ENCODE measurements at places on chromosomes 2 and 18.

DNA sequence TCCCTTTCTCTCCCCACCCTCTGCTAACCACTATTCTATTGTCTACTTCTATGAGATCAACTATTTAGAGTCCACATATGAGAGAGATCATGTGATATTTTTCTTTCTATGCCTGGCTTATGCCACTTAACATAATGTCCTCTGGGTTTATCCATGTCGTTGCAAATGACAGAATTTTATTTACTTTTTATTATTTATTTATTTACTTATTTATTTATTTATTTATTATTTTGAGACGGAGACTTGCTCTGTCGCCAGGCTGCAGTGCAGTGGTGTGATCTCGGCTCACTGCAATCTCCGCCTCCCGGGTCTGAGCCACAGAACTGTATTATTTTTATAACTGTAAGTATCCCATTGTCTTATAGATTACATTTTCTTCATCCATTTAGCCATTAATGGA lies 443.4 kb upstream of the CDH19 start:
- DNase-seq = no peak

- no peak for DNase-seq
Observed at GRCh38 chr2:86301009-86301408, 36.4 kb downstream of the REEP1 start.

DNA sequence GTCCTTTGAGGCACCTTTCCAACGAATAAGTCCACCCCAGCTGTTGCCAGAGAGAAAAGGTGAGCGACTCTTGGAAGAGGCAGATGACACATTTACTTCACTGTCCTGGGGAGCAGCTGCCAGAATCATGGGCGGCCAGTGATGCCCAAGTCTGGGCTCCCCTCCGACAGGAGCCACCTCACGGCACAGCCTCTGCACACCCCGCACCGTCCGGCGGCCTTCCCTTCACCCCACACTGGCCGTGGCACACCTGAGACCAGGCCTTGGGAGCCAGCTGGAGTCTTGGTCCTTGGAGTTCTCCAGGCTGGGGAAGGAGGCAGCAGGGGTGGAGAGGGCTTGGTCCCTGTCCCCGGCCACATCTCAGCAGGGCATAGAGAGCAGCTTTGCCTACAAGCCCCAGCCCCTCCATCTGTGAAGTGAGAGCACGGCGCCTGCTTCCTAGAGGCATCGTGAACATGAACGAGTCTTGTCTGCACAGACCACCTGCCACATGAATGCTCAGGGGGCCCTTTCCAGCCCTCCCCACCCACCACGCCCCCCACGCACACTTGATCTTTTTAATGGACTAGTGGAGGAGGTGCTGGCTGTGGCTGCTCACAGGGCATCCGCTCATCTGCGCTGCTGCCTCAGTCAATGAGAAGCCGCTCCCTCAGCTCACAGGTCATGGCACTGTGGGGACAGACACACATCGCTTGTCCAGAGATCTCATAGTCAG lies 400.2 kb upstream of the MYT1L start:
- DNase-seq = no peak

GRCh38 chr18:31977270-31977872 lies 34.4 kb upstream of the TRAPPC8 start:
- peak; percentile 8 for DNase-seq

GRCh38 chr2:59041139-59041538 lies 800.0 kb upstream of the FANCL start:
- no peak for DNase-seq

- DNase-seq = no peak
Observed at GRCh38 chr2:26515771-26516170, 37.8 kb upstream of the OTOF start.

- DNase-seq = no peak
Observed at GRCh38 chr2:100629309-100629708, 66.5 kb downstream of the PDCL3 start.

- DNase-seq = no peak
Observed at GRCh38 chr2:168969865-168970264, 61.3 kb downstream of the ABCB11 start.

GRCh38 chr18:34352385-34353163 lies 127.9 kb upstream of the NOL4 start:
- no peak for DNase-seq

DNA sequence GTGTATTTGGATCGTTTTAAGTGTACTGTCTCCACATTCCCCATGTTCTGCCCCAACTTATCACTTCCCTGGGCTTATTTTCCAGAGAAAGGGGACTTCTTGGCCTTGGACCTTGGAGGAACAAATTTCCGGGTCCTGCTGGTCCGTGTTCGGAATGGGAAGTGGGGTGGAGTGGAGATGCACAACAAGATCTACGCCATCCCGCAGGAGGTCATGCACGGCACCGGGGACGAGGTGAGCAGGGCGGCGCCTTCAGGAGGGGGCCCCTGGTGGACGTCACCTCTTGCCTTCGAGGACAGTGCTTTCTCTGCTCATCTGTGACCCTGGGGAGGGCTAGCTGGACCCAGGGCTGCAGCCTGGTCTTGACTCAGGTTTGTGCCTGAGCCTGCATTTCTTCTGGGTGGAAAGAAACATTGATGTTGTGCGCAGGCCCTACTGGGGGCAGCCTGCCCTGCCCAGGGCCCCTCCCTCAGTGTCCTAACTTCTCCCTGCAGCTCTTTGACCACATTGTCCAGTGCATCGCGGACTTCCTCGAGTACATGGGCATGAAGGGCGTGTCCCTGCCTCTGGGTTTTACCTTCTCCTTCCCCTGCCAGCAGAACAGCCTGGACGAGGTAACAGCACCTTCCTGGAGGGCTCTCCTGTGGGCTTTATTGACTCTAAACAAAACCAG lies 47.8 kb downstream of the HK2 start:
- no peak for DNase-seq

GRCh38 chr18:79931475-79931874 lies 20.0 kb downstream of the SLC66A2 start:
- no peak for DNase-seq

DNA sequence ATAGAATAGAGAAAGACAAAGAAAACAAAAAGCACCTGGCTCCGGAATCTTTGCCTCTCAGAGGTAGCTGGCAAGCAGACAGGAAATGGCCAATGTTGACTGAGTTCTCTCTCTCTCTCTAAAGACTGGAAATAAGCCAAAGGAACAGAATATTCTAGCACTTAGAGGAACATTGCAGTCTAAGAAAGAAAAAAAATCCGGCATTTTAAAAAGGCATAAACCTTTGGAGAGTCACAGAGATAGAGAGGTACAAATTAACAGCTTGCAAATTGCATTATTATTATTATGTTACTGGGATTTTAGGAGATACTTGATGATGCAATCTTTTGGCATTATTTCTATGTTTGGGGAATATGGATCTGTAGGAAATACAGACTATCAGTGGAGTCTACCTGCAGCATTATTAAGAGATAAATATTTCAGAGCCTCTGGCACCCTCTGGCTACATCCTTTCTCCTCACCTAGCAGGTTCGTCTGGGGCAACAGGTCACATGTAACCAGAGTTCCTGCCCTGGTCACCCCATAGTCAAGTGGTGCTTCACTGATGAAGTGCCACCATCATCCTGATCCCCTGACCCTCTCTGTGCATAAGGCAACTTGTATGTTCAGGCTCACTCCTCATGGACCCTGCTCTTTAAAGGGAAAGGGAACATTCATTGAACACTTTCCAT lies 318.9 kb upstream of the ACVR2A start:
- no peak for DNase-seq

GRCh38 chr2:241215421-241215820 lies 26.9 kb downstream of the ANO7 start:
- DNase-seq = no peak

DNA sequence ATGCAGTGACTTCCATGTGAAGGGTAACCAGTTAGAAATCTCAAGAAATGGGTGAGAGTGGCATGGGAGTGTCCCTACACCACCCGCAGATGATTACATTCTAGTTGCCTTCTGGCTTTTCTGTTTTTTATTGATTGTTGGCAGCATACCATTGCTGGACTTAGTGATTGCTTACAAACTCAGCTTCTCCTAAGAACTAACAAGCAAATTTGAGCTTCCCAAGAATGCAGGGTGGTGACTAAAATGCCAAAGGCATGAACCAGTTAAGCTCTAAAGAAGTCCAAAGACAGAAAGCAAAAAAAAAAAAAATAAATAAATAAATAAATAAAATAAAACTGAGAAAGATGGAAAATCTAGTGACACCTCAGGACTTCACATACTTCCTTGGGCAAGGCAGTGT lies 245.5 kb upstream of the PARD3B start:
- DNase-seq = no peak

DNA sequence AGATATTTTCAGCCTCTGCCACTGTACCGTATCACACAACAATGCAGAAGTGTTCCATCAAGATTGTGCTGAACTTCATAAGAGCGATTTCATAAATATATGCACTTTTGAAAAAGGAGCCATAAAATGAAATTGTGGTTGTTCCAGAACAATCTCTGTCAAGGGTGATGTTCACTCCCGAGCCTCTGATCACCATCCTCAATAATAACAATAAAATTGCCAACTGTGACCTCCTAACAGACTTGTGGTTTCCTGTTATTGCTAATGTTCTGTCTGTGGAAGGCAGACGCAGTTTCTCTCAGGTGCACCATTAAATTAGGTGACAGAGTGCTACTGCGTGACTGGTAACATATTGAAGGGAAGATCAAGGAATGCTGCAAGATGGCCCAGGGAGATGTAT lies 383.7 kb downstream of the SOCS6 start:
- DNase-seq = no peak

GRCh38 chr2:233544200-233544610 lies 22.4 kb downstream of the USP40 start:
- DNase-seq = no peak

DNA sequence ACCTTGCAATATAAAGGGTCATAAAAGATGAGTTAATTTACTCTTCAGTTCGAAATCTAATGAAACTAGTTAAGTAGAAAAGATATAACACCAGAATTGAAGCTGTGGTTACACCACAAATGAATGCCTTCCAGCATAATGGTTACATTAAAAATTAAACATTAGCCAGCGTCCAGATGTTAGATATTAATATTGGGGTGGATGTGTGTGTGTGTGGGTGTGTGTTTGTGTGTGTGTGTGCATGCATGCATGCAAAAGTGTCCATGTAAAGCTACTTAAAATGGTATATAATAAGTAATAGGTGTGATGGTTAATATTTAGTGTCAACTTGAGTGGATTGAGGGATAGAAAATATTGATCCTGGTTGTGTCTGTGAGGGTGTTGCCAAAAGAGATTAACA lies 170.4 kb upstream of the FN1 start:
- no peak for DNase-seq

- no peak for DNase-seq
Observed at GRCh38 chr2:219041252-219041651, at the start of gene CFAP65. TSS of gene CFAP65 (minus strand) at chr2:219041516. CDS start at chr2:219039048, 2,468 bp downstream.

DNA sequence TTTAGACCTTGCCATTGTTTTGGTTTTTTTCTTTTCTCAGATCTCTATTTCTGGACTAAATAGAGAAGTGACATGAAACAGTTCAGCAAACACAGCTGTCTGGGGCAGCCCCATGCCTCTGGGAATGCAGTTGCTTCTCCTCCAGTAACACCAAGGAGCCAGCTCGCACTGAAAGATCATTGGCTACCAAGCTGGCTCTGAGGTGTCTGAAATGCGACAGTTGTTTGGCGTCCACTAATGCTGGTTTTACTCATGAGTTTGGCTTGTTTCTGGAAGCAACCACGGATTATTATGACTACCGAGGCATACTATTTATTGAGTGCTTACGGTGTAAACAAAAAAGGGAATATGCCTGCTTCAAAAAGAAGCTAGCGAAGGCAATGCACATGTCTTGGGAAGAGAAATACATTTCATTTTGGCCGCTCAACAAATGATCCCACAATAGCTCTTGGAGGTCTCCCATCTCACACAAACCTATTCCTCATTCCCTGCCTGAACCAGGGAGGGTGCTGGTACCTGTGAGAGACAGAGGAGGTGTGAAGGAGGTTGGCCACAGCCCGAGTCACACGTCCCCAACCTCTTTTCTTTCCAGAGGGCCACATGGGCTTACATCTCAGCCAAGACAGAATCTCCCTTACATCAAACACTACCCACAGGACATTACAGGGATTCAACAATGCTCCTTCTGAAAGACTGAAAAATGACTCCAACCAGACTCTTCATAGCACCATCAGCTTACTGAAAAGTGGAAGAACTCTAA lies 37.5 kb upstream of the NEB start:
- no peak for DNase-seq

GRCh38 chr2:10253596-10254372 lies 48.9 kb upstream of the HPCAL1 start:
- DNase-seq = no peak

DNA sequence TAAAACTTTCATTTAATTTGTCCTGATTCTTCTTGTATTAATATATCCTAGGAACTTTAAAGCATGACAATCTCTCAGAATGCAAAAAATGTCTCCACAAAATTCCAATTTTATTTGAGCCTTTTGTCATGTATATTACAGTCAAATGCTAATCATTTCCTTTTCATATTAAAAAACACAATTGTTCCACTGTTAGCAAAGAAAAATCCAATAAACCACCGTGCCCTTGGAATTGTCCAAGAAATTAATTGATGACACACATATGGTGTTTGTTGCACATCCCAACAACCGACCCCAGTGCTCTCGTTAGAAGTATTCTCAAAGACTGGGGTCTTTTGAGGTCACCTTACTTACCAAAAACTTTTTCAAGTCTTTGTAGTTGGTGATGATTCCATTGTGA lies 28.1 kb downstream of the GFPT1 start:
- no peak for DNase-seq

DNA sequence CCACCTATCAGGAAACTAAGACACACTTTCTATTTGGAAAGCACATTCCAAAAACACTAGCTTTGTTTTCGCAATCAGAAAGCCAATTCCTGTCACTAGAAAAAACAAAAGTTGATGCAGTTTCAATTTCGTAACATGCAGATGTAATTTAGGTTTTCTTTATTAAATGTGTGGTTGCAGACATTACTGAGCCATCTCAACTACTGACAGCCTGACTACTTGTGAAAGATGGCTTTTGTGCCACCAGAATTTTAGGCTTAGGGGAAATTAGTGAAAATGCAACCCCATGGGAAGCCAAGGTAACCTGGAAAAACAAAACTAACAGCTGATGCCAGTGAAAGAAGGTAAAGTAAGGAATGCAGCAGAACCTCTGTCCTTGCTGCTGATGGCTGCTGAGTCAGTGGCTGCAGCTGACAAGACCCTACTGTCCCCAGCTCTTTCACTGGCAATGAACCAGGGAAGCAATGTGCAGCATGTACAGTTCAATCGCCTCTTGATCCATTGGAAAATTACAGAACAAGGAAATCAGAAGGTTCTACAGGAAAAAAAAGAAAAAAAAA lies 34.9 kb downstream of the FEZ2 start:
- DNase-seq = no peak

- no peak for DNase-seq
Observed at GRCh38 chr2:190996947-190997346, 17.0 kb downstream of the STAT1 start.

DNA sequence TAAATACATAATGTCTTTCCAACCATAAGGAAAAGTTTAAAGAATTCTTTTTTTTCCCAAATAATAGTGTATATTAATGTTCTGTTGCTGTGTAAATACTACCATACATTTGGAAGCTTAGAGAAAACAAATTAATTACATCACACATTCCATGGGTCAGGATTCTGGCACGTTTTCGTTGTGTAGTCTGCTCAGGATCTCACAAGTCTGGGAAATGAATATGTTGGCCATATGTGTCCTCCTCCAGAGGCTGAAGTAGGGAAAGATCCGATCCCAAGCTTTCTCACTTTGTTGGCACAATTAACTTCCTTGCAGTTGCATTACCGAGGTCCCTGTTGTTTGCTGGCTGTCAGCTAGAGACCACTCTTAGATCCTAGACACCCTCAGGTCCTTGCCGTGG lies 83.9 kb downstream of the RPRM start:
- DNase-seq = no peak

GRCh38 chr18:46567196-46567595 lies 89.8 kb downstream of the LOXHD1 start:
- no peak for DNase-seq
